ENCODE measurements at places on chromosomes 1 and 21.

GRCh38 chr1:23875382-23875781, 7.3 kb upstream of the FUCA1 start:
- DNase-seq: no peak

DNA sequence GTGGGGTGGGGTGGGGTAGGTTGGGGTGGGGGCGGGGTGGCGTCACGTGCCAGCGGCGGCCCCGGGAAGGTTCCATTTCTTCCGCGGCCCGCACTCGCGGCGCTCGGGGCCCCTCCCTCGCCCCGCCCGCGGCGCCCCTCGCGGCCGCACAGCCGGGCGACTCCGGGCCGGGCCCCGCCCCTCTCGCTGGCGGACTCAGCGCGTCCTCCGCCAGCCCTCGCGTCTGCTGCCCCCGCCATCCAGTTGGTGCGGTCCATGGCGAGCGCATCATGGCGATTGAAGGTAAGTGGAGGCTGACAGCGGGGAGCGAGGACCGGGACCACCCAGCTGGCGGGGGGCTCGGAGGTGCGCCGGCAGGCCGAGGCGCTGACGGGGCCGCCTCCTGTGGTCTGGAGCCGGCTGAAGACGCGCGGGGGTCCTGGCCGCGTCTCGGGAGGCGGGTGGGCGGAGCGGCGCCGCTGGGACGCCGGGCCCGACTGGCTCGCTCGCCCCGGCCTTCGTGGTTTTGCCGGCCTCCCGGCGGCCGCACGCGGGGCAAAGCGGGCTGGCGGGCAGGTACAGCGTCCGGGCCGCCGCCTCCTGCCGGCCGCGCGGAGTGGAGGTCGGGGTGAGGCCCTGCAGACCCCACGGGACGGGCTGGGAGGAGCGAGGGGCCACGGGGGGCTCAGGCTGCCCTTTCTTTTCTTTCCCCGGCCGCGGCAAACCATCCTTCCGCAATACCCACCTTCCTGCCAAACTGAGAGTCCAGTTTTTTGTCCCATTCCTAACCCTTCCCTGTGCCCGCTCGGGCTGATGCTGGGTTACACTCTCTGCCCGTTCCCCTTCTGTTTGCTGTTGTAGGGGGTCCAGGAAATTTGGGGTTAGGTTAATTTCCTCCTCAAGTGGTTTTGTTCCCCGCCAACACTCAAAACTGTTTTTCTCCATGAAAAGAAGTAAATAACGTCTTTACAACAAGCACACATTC, at the start of gene SYT14:
TSS of gene SYT14 (plus strand) at position 222 of the 964 bp plus-strand sequence. CDS start at position 270, 48 bp downstream.
- no peak for DNase-seq

DNA sequence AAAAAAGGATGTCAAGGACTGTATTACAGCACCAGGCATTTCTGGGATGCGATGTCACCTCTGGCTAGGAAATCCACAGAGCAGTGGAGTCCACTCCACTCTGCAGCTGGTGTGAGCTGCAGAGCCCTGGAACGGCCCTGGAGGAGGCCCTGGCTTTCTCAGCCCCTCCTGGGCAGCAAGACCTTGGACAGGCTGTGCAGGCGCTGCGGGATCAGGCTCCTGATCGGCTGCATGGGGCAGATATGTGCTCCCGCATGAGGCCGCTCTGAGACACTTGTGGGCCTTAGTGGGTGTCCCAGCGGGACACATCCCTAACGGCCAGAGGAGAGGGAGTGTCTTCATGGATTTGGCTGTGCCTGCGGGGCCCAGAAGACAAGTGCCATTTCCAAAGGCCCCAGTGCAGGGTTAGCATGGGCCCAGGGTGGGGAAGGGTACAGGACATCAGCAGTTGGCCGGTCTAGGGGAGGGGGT, 6.2 kb downstream of the DNMT3L start:
- DNase-seq: no peak

DNA sequence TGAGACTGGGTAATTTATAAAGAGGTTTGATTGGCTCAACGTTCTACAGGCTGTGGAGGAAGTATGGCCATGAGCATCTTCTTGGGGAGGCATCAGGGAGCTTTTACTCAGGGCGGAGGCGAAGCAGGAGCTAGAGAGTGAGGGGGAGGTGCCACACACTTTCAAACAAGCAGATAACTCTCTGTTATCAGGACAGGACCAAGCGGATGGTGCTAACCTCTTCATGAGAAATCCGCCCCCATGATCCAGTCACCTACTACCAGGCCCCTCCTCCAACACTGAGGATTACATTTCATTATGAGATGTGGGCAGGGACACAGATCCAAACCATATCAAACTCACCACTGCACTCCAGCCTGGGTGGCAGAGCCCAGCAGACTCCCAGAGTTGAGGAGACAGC, 11.5 kb upstream of the LRRC47 start:
- no peak for DNase-seq

DNA sequence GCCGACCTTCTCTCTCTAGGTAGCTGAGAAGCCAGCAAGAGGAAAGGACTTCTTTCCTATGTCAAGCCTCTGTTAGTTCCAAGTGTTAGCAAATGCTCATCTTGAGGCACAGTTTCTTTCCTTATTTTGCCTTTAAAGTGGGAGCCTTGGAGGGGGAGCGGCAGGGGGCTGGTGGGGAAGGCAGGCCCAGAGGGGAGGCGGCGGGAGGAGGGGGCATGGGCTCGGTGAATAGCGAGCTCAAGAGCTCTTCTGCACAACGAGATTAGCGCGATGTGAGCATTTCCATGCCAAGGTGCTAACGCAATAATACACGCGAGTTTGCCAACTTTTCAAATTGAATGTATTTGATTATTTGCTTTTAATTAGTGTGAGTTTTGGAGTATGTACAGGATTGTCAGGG, 372.6 kb downstream of the RPS6KC1 start:
- no peak for DNase-seq

DNA sequence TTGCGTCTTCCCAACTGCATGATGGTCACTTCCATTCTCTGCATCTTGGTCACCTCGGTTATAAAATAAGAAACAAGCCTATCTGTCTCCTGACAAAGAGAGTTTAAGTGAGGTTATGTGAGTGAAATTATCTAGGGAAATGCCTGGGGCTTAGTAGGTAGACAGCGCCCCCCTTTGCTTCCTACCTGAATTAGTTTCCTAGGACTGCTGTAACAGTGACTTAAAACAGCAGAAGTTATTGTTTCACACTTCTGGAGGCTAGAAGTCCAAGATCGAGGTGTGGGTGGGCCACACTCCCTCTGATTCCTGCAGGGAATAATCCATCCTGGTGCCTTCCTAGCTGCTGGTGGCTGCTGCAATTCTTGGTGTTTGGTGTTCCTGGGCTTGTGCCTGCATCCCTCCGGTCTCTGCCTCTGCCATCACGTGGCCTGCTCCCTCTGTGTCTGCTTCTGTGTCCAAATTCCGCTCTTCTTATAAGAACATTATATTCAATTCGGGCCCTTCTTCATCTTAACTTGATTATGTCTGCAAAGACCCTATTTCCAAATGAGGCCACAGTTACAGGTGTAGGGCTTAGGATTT, 92.6 kb downstream of the IGSF21 start:
- no peak for DNase-seq

- no peak for DNase-seq
Measured at GRCh38 chr1:195738966-195739650, 869.1 kb downstream of the KCNT2 start.

DNA sequence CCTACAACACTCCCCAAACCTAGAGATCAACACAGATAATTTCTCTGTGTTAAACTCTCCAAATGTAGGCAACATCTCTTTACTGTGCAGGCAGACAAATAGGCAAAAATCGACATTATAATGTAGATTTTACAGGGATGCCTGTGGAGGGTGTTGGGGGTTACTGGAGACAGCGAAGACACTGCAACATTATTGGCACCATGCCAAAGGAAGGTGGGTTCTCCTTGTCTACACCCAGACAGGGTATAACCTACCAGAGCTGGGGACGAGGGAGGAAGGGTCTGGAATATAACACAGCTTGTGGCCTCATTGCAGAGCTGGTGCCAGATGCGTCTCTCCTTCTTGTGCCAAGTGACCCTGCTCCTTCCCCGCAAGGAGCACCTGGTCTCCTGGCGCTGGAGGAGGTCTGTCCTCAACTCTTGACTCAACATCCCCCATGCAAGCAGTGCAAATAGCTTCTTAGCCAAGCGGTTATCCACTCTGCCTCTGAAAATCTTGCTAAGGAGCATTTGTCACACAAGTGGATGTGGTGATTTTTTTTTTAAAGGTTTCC, 404.0 kb downstream of the PRDM2 start:
- DNase-seq: no peak

- no peak for DNase-seq
Measured at GRCh38 chr1:209505044-209505443, 78.5 kb upstream of the CAMK1G start.

- no peak for DNase-seq
Measured at GRCh38 chr1:88979749-88980116, 12.7 kb downstream of the KYAT3 start.

DNA sequence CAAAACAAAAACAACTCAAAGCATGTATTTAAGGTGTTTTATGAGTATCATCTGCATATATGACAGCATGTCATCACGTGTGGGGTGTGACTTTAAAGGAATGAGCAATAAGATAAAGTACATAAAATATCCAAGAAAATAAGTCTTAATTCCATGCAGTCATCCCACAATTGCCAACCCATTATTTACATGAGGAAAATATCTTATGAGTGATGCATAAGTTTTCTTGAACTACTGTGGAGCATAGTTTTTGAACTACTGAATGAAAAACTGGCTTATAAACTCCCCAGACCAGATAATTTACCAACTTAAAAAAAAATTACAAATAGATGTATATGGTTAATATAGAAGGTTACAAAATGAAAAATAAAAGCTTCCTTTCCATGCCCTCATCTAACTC, 29.7 kb upstream of the MTMR11 start:
- no peak for DNase-seq

DNA sequence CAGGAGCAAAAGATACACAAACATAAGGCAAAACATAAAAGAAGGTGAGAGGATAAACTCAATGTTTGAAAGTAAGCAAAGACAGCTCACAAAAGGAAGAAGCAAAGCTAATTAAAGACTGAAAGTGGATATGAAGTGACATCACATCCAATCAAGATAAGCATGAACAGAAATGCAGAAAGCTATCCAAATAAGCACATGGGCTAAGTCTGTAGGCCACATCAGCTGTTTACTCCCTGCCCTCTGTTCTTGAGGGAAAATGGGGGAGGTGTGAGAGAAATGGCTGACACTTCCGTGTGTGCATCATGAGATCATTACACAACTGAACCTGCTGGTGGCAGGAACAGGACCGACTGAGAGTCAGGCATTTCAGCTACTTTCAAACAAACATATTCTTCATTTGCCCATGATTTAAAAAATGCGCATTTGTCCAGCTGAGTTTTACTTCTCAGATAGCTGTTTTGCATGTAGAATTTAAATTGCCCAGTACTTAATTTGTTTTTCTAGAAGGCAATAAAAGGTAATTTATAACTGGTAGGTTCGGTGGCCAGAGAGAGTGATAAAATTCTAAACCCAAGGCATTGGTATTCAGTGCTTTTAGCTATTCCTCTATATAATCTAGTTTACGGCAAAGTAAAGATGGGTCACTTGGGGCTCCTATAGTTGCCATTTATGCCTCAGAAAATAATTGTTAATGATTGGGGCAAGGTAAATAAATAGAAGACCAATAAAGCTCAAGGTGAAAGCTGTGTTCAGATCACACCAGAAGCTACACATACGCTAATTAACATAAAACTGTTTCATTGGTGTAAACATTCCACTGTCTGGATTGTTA, 27.2 kb upstream of the MAN1A2 start:
- peak; percentile 25 for DNase-seq

GRCh38 chr21:27017246-27017645, 50.4 kb upstream of the ADAMTS5 start:
- DNase-seq: no peak

DNA sequence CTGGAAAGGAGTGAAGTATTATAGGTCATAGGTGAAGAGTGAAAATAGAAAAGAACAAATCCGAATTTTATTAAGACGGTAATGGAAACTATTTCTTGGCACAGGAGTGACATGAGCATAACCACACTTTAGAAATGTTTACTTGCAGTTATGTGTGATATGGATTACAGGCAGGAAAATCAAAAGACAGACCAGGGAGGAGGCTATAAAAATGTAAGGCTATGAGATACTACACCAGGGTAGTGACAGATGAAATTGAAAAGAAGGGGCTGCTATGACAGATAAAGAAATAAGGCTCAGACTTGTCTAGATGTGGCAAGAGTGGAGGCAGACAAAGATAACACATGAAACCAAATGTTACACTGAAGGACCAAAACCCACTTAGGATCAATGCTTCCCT, 31.7 kb downstream of the GPATCH2 start:
- DNase-seq: no peak

GRCh38 chr1:151039521-151039920, 3.1 kb downstream of the BNIPL start:
- no peak for DNase-seq

- DNase-seq: no peak
Measured at GRCh38 chr1:51294566-51295184, 35.7 kb downstream of the TTC39A start.

DNA sequence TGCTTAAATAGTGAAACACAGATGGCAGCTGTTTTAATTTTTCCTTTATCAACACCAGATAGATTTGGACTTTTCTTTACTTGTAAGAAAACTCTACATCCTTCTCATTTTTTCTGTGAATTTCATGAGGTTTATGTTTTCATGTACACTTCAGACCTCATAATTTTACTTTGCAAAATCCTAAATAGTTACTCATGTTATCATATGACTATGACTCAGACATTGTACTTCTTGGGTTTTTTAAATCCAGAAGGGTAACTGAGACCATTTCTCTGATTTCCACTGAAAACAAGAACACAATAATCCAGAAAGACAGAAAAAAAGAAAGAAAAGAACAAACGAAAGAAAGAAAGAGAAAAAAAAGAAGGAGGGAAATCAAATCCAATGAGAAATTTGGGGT, 1021.6 kb downstream of the NCAM2 start:
- no peak for DNase-seq

GRCh38 chr1:47997289-47998200, at the start of gene TRABD2B:
TSS of gene TRABD2B (minus strand) at chr1:47997385.
- DNase-seq: peak; percentile 36

DNA sequence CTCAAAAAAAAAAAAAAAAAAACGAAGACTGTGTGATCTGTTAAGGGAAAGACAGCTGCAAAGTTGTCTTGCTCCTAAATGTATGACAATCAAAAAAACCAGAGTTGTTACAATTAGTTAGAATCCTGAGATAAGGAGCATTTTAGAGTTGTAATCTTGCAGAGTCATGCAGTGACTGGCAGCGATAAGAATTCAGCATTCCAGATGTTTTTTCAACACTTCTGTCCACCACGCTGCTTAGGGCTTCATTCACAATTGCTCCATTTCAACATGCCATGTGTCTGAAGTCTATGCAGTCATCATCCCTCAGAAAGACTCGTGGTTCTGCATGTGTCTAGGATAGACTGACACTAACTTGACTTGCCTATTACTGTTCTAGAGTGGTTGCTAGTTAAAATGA, 102.4 kb upstream of the BACE2 start:
- no peak for DNase-seq

DNA sequence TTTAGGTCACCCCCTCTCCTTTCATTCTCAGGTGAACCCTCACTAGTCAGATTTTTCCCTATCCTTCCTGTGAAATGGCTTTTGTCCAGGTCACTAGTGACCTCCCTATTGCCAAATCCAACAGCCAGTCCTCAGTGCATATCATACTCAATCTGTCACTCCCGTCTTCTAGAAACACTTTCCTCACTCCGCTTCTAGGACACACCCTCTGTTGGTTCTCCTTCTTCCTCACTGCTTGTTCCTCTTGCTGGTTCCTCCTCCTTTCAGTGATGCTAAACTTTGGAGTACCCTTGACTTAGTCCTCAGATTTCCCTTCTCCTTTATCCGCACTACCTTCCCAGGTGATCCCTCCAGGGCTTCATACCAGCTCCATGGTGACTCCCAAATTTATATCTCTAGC, 94.3 kb downstream of the RNF220 start:
- DNase-seq: no peak

- DNase-seq: no peak
Measured at GRCh38 chr1:231166398-231166797, 4.5 kb downstream of the TRIM67 start.
